ENCODE measurements at places on chromosomes 3 and 15. TPM values are rescaled to one million over a fixed set of nuclear protein-coding genes. Genes with fewer than 3 reads are reported as not detected.

ZNF501 gene
- total RNA-seq = 4.4 TPM

SLC27A2 gene
- total RNA-seq = 0.13 TPM

REC114 gene
- not detected for total RNA-seq

FMN1 gene
- 2.3 TPM for total RNA-seq

IQCF6 gene
- total RNA-seq = not detected

TM4SF18 gene
- total RNA-seq = 2.4 TPM

EOMES gene
- not detected for total RNA-seq

EPB42 gene
- total RNA-seq = not detected

EXD1 gene
- not detected for total RNA-seq

CAMKV gene
- total RNA-seq = not detected
